ENCODE measurements at places on chromosomes 16 and 17. TPM values are rescaled to one million over a fixed set of nuclear protein-coding genes. Genes with fewer than 3 reads are reported as not detected.

The MFSD6L gene
- total RNA-seq, result 10.7 TPM

DNA sequence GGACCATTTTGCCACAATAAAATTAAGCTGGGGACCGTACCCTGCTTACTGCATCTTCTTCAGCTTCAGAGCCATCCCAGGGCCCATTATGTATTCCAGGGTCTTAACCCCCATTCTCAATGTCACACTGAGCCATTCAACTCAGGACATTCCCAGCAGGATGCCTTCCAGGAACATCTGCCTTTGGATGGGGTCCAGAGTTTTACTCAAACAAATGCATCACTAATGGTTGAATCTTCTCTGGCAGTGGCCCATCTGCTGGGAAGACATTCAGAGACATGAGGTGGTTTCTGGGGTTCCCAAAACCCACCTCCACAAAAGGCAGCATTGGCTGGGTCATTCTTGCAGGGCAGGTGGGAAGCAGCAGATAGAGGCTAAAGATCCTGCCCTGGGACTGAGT, 3.4 kb upstream of the SEC14L5 start:
- H3K4me1 ChIP-seq, result peaks cover 14% of the 10 kb centered on the region
- H3K27ac ChIP-seq, result no peak overlapping the region
- DNase-seq, result no peak

The SGSM2 gene
- total RNA-seq, result 117 TPM

GRCh38 chr17:3575511-3575910, 17.9 kb upstream of the TRPV3 start:
- no peak overlapping the region for H3K27ac ChIP-seq
- no peaks in the 10 kb centered on the region for H3K27me3 ChIP-seq
- peaks cover 10% of the 10 kb centered on the region for H3K36me3 ChIP-seq
- DNase-seq, result no peak

The KLHDC4 gene
- 68.7 TPM for total RNA-seq

DNA sequence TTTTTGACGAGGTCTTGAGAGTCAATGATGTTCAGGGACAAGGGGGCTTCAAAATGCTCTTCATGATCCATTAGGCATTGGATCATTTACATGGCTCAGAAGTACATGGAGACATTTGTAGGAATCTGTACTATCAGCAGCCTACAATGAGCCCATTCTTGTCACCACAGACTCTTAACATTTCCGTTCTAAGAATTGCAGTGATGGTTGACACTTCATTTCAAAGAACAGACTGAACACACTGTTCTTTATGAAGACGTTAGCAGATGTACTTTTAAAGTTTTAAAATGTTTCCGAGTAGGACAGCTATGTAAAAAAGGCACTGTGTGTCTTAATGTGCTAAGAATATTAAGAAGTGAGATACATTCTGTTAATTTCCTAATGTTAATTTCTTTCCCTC, 97.3 kb upstream of the GOT2 start:
- H3K36me3 ChIP-seq, result no peaks in the 10 kb centered on the region
- DNase-seq, result no peak
- H3K4me1 ChIP-seq, result no peaks in the 10 kb centered on the region
- no peak overlapping the region for H3K27ac ChIP-seq
- H3K4me3 ChIP-seq, result no peak overlapping the region
- H3K27me3 ChIP-seq, result no peaks in the 10 kb centered on the region

DNA sequence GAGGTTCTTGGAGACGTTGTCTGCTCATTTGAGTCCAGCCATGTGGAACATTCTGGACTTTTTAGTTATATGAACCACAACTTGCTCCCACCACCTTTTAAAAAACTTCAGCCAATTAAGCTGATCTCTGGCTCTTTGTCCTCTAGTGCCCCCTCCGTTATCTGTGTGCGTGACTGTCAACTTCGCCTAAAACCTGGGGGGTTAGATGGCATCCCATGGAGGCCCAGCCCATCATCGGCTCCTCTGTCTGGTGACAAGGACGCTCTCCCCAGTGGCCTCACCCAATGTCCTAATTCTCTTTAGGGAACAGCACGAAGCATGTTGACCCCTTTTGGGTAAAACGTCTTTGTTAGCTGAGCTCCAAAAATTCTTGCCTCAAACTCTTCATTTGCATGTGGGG, 341.0 kb upstream of the TNRC6C start:
- no peaks in the 10 kb centered on the region for H3K4me1 ChIP-seq
- H3K27me3 ChIP-seq, result peaks cover 15% of the 10 kb centered on the region

GRCh38 chr16:66622863-66623262, 18.4 kb downstream of the CMTM3 start:
- H3K27ac ChIP-seq, result no peak overlapping the region
- DNase-seq, result no peak
- H3K36me3 ChIP-seq, result peaks cover 13% of the 10 kb centered on the region
- no peak overlapping the region for H3K4me3 ChIP-seq
- peaks cover 21% of the 10 kb centered on the region for H3K4me1 ChIP-seq

The BAHCC1 gene
- 36.9 TPM for total RNA-seq

- peak overlapping the region; percentile 17 for H3K27ac ChIP-seq
- peaks cover 6% of the 10 kb centered on the region for H3K4me1 ChIP-seq
- DNase-seq, result peak; percentile 29
- H3K4me3 ChIP-seq, result no peak overlapping the region
These were observed 58.6 kb downstream of the EMP2 start for GRCh38 chr16:10521681-10522274.

The METTL23 gene
- 28.2 TPM for total RNA-seq

- no peaks in the 10 kb centered on the region for H3K36me3 ChIP-seq
- H3K27me3 ChIP-seq, result no peaks in the 10 kb centered on the region
- no peak for DNase-seq
- no peak overlapping the region for H3K4me3 ChIP-seq
These were observed 14.3 kb downstream of the PIEZO1 start for GRCh38 chr16:88770461-88771293.

The LGALS9B gene
- total RNA-seq, result not detected

- no peak overlapping the region for H3K4me3 ChIP-seq
- H3K4me1 ChIP-seq, result peaks cover 9% of the 10 kb centered on the region
- no peaks in the 10 kb centered on the region for H3K36me3 ChIP-seq
These were observed 31.1 kb upstream of the CCR7 start for GRCh38 chr17:40596261-40596919.

The DCXR gene
- 77.6 TPM for total RNA-seq

GRCh38 chr16:51359141-51359955, 208.3 kb upstream of the SALL1 start:
- no peak overlapping the region for H3K4me3 ChIP-seq
- peaks cover 8% of the 10 kb centered on the region for H3K4me1 ChIP-seq
- H3K36me3 ChIP-seq, result no peaks in the 10 kb centered on the region

DNA sequence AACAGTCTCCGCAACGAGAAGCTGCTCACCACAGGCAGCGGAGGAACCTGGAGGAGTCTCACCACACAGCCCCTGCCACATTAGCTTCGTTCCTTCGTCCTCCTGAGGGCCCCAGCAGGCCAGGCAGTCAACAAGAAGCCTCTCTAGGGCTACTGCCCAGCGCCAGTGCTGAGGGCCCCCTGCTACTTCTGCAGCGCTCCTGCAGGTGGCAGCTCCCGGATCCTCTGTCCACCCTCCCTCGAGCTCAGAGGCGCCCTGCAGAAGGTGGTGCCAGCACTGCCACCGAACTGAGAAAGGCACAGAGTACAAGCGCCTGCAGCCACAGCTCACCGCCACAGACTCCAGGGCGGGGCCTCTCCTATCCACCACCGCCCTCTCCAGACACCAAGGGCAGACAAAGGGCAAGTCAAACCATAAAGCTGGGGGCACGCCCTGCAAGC, 27.3 kb downstream of the KDM8 start:
- peaks cover 1% of the 10 kb centered on the region for H3K36me3 ChIP-seq
- H3K27me3 ChIP-seq, result no peaks in the 10 kb centered on the region
- peaks cover 10% of the 10 kb centered on the region for H3K4me1 ChIP-seq

DNA sequence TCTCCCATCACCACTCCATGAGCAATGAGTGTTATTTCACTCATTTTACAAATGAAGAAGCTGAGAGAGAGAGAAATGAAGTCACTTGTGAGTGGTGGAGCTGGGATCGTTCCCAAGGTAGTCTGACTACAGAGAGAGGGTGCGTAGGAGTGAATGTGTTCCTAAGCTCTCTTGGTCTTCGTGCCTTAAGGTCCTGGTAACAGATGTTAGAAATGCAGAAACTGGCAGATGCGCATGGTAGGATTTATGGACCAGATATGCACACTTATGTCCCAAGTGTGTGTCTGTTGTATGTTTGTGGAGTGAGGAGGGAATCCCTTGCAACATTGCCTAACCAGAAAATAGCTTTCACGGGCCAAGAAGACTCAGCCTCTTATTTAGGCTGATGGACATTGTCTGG, 93.2 kb upstream of the ZNF469 start:
- no peaks in the 10 kb centered on the region for H3K4me1 ChIP-seq
- DNase-seq, result no peak
- no peak overlapping the region for H3K27ac ChIP-seq
- peaks cover 24% of the 10 kb centered on the region for H3K27me3 ChIP-seq
- no peaks in the 10 kb centered on the region for H3K36me3 ChIP-seq

DNA sequence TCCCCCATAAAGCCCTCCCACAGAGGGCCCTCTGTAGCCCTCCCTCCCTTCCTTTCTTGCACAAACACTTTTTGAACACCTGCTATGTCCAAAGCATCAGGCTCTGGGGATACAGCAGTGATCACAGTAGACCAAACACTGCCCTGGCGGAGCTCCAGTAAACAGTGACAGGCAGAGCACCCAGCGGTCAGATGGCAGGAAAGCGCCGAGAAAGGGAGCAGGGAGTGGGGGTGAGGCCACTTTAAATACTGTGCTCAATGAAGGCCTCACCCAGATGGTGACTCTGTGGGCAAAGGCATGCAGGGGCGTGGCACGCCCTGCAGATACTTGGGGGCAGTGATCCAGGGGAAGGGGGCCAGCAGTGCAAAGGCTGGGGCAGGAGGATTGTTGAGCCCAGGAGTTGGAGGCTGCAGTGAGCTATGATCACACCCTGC, 7.6 kb downstream of the PRR29 start:
- no peak overlapping the region for H3K27ac ChIP-seq
- H3K27me3 ChIP-seq, result peaks cover 17% of the 10 kb centered on the region
- DNase-seq, result no peak
- peaks cover 8% of the 10 kb centered on the region for H3K4me1 ChIP-seq

DNA sequence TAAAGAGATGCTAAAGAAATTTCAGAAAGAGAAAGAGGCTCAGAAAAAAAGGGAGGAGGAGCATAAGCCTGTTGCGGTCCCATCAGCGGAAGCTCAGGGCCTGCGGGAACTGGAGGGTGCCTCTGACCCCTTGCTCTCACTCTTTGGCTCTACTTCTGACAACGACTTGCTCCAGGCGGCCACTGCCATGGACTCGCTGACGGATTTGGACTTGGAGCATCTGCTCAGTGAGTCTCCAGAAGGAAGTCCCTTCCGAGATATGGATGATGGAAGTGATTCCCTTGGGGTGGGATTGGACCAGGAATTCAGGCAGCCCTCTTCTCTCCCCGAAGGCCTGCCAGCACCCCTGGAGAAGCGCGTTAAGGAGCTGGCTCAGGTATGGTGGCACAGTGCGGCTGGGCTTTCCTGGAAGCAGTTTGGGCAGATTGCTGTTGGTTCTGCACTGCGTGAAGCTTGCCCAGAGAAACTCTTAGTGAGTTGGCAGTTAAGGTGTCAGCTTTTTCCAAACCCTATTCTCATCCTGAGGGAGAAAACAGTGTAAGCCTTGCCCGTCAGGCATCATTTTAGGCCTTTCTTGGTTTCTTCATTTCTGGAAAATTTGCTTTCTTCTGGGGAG, 13.6 kb downstream of the UBN1 start:
- H3K4me1 ChIP-seq, result no peaks in the 10 kb centered on the region
- H3K36me3 ChIP-seq, result peaks cover 22% of the 10 kb centered on the region
- H3K27ac ChIP-seq, result no peak overlapping the region

DNA sequence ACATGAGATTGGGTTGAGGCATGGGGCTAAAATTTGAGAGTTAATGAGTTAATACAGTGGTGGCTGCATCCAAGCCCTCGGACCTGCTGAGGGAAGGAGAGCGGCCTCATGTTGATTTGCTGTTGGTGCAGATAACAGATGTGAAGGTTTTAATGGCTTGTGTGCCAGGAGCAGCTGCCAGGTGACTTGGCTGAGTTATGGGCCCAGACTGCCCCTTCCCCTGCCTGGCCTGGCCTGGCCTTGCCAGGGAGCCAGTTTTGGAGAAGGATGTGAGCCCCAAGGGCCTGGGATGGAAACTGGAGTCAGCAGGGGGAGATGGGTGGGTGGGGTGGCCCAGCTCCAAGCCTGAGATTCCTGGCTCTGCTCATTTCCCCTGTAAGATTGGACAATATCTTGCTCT, 230.1 kb downstream of the CBLN1 start:
- no peak overlapping the region for H3K4me3 ChIP-seq
- H3K27ac ChIP-seq, result no peak overlapping the region
- H3K36me3 ChIP-seq, result no peaks in the 10 kb centered on the region
- no peak for DNase-seq

DNA sequence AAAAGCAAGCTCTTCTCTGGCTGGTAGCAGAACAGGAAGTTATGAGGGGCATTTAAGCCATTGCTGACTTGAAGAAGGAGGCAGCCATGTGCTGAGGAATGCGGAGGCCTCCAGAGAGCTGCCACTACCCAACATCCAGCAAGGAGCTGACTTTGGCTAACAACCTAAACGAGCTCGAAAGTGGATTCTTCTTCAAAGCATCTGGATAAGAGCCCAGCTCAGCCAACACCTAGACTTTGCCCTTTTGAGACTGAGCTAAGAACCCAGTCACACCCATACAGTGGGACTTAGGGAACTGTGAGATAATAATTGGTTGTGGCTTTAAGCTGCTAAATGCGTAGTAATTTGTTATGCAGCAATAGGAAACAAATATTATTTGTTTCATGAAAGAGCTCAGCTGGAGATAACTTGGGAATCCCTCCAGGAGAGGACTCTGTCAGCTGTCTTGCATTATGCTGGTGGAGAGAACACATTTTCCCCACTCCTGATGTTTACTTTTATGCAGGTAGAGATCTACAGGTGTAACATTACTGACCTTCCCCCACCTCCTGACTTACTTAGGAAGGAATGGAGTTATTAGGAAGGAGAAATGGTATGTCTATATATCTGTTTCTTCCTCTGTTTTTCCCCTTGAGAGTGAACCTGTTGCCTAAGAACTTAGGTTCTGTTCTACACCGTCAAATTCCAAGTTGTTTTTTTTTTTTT, 52.7 kb upstream of the ZNF629 start:
- DNase-seq, result no peak
- peaks cover 1% of the 10 kb centered on the region for H3K36me3 ChIP-seq
- no peak overlapping the region for H3K27ac ChIP-seq
- H3K4me1 ChIP-seq, result peaks cover 13% of the 10 kb centered on the region

- no peaks in the 10 kb centered on the region for H3K4me1 ChIP-seq
- peaks cover 1% of the 10 kb centered on the region for H3K27me3 ChIP-seq
- no peak overlapping the region for H3K27ac ChIP-seq
- H3K4me3 ChIP-seq, result no peak overlapping the region
These were observed 242.1 kb upstream of the NLRP1 start for GRCh38 chr17:5826384-5826783.

- H3K27ac ChIP-seq, result peak overlapping the region; percentile 5
- H3K36me3 ChIP-seq, result peaks cover 5% of the 10 kb centered on the region
- H3K27me3 ChIP-seq, result no peaks in the 10 kb centered on the region
- H3K4me3 ChIP-seq, result peak overlapping the region; percentile 73
These were observed 563 bp downstream of the ZNF771 start for GRCh38 chr16:30407804-30408534.

The HSD17B2 gene
- total RNA-seq, result 1.2 TPM

DNA sequence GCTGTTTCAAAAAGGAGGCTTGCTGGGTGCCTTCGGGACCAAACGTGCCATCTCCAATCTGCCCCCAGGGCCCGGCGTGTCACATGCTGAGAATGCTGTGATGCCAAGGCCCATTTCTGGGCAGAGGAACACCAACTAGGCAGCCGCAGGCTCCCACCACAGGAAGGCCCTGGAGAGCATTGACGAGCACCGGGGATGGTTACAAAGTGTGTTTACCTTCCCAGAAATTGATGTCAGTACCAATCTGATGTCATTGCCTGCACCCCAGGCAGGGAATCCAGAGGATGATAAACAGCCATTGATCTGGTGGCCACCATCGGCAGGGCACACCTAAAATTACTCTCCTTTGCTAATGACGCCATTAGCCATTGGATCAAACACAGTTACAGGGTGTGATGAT, 418.1 kb upstream of the CDH5 start:
- no peak overlapping the region for H3K4me3 ChIP-seq
- no peak overlapping the region for H3K27ac ChIP-seq
- no peaks in the 10 kb centered on the region for H3K36me3 ChIP-seq
- no peaks in the 10 kb centered on the region for H3K4me1 ChIP-seq
- DNase-seq, result no peak
